ENCODE measurements at places on chromosomes 16 and 17.
A peak's percentile ranks its signal among the peaks of the same experiment; 100 is the strongest.

DNA sequence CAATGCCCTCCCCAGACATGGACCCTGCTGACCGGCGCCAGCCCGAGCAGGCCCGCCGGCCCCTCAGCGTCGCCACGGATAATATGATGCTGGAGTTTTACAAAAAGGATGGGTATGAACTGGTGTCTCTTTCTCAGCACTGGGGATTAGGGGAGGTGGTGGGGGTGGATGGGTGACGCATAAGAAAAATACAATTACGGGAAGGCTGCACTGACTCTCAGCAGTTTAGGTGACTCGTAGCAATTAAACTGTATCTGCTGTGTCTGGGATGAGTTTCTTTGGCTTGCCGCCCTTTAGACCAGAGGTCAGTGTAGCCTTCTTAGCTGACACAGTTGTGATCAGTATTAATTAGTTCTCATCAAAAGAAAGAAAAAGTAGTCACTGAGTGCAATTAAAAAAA lies 59.0 kb downstream of the ELAC2 start:
- peak; percentile 23 for DNase-seq

GRCh38 chr17:27551701-27552248 lies 79.2 kb upstream of the LGALS9 start:
- DNase-seq = no peak

GRCh38 chr17:29573871-29574731 lies 5.6 kb downstream of the TP53I13 start:
- DNase-seq = no peak

GRCh38 chr17:82865774-82866395 lies 26.1 kb upstream of the ZNF750 start:
- no peak for DNase-seq

DNA sequence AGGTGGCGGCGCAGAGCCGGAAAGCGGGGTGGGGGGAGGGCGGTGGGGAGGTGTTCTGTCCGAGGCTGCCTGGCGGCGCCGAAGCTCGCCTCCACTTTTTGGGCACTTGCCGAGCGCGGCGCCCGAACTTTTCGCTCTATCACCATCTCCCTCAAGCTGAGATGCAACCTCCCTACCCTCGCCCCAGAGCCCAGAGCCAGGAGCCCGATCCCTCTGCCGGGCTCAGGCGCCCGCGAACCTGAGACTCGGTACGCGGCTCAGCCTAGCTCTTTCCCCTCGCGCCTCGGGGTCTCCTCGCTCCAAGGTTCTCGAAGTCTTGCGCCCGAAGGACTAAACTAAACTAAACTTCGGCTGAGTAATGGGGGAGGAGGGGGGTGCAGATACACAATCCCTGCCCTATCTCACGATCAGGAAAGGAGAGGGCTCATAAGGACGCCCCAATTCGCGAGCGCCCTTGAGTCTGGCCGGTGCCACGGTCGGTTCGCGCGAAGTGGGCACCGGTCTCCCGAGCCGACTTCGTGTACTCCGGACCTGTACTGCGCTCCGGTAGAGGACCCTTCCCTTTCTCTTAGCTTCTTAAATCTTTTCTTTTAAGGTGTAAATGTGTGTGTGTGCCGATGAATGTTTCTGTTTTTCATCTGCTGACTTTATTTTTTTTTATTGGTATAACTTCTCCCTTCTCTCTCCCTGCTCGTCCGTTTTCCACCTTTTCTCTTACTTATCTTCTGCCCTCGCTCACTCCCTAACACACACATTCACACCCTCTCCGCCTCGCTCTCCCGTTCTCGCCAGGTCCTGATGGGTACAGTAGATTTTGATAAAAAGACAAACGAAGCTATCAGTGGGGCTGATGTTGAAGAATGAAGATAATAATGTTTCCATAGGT lies 1.9 kb upstream of the SALL1 start:
- DNase-seq = no peak

DNA sequence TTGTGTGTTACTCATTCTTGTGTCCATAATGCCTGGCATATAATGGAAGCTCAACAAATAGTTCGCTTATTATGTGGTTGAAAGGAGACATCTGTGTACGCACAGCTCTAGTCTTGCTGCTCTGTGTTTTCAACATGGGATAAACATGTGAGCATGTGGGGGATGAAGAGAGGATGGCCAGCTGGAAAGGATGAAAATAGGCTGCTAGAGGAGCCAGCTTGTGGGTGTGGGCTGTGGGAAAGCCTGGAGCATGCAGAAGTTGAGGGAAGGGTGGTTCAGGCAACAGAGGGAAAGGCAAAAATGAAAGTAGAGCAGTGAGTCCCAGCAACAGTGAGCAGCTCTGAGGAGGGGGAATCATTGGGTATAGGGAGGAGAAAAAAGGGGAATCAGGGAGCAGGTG lies 324.6 kb upstream of the CDH11 start:
- no peak for DNase-seq

DNA sequence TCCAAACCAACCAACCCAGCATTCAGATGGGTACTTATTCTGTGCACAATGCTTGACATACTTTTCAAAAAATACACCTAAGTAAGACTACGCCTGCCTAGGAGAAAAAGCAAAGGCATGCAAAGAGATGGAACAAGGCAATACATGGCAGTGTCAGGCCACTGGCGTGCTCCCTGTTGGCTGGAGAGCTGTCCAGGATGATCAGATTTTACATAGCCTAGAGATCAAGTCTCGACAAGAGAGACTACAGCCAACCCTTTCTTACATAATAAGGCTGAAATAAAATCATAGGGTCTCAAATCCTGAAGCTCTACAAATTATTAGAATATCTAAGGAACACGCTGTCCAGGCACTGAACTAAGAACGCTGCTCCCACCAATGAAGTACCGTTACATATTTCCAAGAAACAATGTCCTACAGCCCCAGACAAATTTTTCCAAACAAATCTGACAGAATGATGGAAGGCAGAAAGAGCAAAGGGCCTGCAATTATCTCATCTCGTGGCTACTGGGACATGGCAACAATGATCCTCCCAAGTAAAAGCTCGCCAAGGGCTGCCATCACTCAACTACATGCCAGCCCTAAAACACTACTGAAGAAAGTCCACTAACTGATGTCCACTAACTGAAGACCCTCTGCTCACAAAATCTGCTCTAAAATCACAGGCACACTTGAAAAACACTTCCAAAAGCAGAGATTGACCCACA lies 5.1 kb downstream of the RPS15A start:
- DNase-seq = no peak

GRCh38 chr16:78889346-78889745 lies 711.2 kb downstream of the MAF start:
- no peak for DNase-seq

GRCh38 chr16:86045591-86045971 lies 146.6 kb downstream of the IRF8 start:
- DNase-seq = no peak

GRCh38 chr16:23836404-23837311 lies 875 bp downstream of the PRKCB start:
- DNase-seq = no peak

- no peak for DNase-seq
These were observed 33.3 kb downstream of the OR1D5 start for GRCh38 chr17:3030096-3030495.

GRCh38 chr17:83107656-83108048 lies 28.2 kb downstream of the METRNL start:
- DNase-seq = no peak

- DNase-seq = no peak
These were observed 1.9 kb downstream of the PPP4C start for GRCh38 chr16:30077656-30078055.

DNA sequence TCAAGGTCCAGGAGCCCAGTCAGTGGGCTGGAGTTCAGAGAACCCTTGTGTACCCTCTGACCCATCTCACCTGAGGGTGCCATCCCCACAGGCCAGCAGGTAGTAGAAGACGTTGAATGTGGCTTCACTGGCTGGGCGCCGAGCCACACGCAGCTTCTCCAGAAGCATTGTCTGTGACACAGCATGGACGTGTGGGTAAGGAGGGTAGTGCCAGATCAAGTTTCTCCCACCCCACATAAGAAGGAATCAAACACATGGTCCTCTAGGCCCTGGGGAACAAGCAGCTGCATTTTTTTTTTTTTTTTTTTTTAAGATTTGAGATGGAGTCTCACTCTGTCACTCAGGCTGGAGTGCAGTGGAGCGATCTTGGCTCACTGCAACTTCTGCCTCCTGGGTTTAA lies 60.9 kb downstream of the MYO18A start:
- no peak for DNase-seq

GRCh38 chr16:88744577-88745521 lies 38.5 kb downstream of the CTU2 start:
- no peak for DNase-seq

DNA sequence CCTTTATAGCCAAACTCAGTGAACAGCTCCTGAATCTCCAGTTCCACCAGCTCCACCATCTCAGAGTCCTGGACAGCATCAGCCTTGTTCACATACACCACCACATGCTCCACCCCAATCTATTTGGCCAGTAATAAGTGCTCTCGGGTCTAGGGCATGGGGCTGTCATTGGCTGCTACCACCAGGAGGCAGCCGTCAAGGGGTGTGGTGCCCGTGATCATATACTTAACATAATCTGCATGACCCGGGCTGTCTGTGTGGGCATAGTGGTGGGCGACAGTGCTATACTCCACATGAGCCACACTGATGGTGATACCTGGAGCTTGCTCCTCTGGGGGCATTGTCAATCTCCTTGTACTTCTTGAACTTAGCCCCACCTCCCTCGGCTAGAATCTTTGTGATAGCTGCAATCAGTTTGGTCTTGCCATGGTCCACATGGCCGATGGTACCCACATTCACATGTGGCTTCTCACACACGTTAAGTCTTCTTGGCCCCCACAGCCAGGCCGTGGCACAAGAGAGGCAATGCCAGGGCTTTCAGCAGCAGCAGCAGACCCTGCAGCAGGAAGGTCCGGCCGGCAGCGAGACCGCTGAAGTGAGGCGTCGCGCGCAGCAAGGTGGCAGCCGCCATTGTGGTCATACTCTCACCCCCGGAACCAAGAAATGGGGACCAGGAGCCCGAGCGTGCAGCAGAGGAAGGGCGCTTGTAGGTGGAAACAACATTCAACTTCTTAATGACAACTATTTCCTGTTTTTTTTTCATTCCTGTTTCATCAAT lies 210.3 kb upstream of the WSB1 start:
- no peak for DNase-seq

DNA sequence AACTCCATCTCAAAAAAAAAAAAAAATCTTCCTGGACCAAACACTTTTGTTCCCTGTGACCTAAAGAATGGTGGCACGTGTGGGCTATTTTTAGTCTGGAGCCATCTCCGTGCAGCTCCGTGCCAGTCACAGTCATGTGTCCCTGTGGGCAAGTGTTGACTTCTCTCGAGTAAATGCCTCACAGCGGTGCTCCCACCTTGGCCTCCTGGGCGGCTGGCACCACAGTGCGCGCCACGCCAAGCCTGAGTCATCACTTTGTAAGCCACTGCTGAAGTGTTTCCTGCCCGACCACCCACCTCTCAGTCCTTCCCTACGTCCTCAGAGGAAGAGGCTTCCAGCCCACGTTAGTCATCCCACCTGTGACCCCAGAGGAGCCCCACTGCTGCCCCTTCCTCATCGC lies 10.9 kb upstream of the HEXD start:
- no peak for DNase-seq

GRCh38 chr17:69046121-69046807 lies 14.5 kb downstream of the ABCA9 start:
- DNase-seq = no peak

- DNase-seq = no peak
These were observed 2.5 kb upstream of the CDH3 start for GRCh38 chr16:68642436-68643101.

GRCh38 chr16:67959536-67960329 lies 8.7 kb downstream of the SLC12A4 start:
- no peak for DNase-seq

DNA sequence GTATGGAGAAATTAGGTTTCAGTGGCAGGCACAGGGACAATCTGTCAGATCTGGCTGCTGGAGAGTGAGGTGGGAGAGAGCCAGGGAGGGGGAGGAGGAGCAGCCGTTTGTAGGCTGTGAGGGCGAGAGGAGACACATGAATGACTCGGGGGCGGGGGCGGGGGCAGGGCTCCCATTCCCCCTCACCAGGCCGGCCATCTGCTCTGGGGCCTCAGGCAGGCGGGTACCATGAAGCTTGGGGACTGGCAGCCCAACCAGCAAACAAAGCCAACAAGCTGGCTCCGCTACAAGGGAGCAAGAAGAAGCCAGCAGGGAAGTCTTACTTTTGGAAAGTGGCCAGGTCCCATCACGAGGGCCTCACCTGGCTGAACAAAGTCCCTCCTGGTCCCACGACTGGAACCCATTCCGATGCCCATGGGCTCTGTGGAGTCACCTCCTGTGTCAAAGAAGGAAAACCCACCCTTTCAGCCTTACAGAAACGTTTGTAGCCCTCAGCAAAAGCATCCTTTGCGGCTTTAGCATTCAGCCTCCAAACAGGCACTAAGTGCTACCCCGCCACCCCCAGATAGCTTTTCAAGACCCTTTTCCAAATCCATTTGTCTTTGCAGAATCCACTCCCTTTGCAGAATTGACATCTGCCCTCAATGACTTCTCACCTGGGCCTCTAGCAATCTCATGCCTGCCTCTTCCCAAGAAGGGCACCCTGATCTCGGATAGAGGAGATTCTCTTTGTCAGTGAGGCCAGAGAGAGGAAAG lies 9.2 kb upstream of the SSTR2 start:
- DNase-seq = no peak

GRCh38 chr17:39573447-39574298 lies 34.0 kb downstream of the NEUROD2 start:
- peak; percentile 21 for DNase-seq

DNA sequence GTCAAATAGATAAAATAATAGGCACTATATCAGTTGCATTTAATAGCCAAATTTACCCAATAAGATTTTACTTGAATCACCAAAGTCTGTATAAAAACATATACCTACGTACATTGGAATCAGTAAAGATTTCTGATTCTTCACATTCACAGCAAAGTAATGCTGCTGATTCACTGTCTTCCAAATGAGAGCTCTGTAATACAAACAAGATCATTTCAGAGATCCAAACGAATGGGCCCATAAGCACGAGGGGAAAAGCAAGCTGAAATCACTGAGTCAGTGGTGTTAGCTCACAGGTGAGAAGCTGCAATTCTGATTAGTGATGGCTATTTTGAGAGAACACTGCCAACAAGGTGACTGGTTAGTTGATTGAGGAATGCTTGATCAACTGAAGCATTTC lies 81.3 kb downstream of the SSH2 start:
- DNase-seq = no peak

DNA sequence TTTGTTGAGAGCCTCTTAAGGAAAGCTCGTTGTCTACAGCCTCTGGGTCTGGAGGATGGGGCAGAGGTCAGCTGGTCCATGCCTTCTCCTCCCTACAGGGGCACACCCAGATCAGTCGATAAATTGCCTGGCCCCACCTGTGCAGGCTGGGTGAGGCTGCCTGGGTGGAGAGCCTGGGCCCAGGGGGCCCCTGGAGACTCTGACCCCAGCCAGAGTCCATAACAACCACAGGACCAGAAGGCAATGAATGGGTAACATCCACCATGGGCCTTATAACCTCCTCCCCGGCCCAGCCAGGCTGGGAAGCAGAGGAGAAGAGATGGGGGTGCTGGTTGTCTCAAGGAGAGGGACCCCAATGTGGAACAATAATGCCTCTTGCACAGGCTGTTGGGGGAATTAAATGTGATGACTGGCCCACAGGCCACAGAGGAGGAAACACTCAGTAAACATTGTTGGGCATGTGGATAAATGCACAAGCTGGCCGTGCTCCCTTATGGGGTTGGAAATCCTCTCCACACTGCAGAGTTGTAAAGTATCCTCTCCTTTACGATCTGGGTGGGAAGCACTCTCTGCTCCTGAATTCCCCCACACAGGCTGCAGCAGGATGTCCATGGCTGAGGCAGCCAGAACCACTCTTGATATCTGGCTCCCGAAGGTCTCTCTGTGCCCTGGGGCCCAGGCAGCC lies 56.7 kb upstream of the TOB1 start:
- DNase-seq = no peak

Measured in GM04503 (cell line).